ENCODE measurements at places on chromosomes 5 and 9. TPM values are rescaled to one million over a fixed set of nuclear protein-coding genes. Genes with fewer than 3 reads are reported as not detected.

Gene RIOK2
- 34.6 TPM for total RNA-seq

Gene SLC27A6
- total RNA-seq, result not detected

Gene PBX3
- 44.9 TPM for total RNA-seq

Gene HSD17B3
- not detected for total RNA-seq

Gene ELAVL2
- not detected for total RNA-seq

Gene CDKN2B-AS1
- total RNA-seq, result not detected

Gene GPX3
- total RNA-seq, result 15.5 TPM

Gene SPINK1
- total RNA-seq, result not detected

Gene BTF3
- 310 TPM for total RNA-seq

GRCh38 chr5:74275171-74275992 is 365.1 kb downstream of the ENC1 start:
- DNase-seq, result no peak

GRCh38 chr5:107005653-107006052 is 665.1 kb downstream of the EFNA5 start:
- DNase-seq, result no peak

DNA sequence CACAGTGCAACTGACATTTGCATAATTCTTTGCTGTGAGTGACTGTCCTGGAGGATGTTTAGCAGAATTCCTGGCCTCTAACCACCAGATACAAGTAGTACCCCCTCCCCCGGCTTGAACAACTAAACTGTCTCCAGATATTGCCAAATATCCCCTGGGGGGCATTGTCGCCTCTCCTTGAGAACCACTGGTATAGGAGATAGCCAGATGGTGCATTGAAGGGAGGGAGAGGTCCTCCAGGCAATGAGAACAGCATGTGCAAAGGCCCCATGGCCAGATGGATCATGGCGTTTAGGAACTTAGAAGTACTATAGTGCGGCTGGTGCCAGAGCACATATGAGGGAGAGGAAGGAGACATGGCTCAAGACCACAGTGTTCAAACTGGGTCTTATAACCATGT is 18.9 kb upstream of the ORM1 start:
- no peak for DNase-seq

- DNase-seq, result no peak
These were observed 32.1 kb downstream of the HSPA4 start for GRCh38 chr5:133083901-133084300.

GRCh38 chr9:96680812-96681499 is 25.8 kb upstream of the PRXL2C start:
- DNase-seq, result no peak

DNA sequence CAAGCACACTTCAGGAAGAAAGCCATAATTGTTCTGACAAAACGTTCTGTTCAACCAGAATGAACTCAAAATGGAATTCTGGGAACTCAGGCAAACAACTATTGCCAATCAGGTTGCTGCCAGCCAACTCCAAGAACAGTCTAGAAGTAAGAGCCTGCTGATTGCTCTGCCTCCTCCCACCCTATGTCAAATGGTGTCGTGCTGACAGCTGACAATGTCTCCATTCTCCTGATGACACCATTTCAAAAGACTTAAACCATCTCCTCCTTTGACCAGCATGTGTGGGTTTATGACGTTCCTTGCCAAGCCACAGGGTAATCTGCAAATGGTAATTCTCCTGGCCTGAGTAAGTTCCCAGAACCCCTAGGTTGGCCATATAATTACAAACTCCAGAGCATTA is 21.9 kb upstream of the PLIN2 start:
- no peak for DNase-seq

- no peak for DNase-seq
These were observed 7.2 kb downstream of the PLK2 start for GRCh38 chr5:58452566-58453258.

GRCh38 chr9:101582553-101582952 is 12.2 kb downstream of the PPP3R2 start:
- DNase-seq, result no peak

DNA sequence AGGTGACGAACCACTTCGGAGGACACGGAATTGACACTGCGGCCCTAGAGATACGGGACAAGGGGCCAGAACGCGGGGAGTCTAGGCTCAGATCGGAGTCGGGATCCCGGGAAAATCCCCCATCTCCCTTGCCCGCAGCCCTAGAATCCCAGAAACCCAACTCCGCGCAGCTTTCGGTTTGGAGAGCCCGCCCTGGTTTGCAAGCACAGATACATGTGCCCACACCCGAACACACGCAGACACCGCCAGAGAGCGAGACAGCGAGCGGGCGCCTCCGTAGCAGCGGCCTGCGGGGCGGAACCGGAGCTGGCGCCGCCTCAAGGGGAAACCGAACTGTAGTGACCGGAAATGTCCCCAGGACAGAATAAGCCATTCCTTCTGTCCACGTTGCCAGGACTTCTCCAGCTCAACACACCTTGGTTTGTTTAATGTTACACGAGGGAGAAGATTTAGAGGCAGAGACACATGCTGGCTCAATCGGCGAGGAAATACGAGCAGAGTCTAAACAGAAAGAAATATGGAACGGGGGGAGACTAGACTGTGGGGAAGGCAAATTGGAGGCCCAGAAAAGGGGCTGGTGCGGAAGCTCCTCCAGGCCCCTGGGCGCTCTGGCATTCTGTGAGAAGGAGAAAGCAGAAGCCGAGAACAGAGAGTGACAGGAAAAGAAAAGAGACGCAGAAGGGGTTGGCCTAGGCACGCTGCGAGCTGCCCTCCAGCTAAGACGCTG is 2.9 kb upstream of the PAX5 start:
- peak; percentile 23 for DNase-seq

- no peak for DNase-seq
These were observed 78.2 kb upstream of the IFNE start for GRCh38 chr9:21560281-21560745.

DNA sequence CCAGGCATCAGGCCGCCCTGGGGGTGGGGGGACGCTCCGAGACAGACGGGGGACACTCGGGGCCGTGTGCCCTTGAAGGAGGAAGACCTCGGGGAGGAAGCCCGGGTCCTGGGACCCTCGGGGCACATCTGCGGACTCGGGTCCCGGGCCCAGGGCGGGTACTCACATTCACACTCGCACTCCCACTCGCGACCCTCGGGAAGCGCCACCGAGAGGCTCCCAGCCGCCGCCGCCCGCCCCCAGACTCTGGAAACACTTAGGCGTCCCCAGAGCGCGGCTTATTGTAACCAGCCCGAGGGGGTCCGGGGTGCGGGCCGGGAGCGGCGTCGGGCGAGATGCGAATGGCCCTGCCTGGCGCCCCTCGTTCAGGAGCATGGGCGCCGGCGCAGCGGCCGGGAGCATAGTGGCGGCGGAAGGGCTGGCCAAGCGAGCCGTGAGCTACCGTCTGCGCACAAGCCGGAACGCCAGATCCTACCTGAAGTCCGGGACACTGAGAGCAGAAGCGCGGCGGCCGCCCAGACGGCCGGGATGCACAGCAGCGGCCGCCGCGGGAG is 559 bp downstream of the ROR2 start:
- no peak for DNase-seq

- DNase-seq, result no peak
These were observed 412.7 kb downstream of the EFNA5 start for GRCh38 chr5:107257885-107258520.

- no peak for DNase-seq
These were observed 211.0 kb downstream of the PCSK5 start for GRCh38 chr9:76101491-76101890.

- no peak for DNase-seq
These were observed 25.9 kb downstream of the CFAP90 start for GRCh38 chr5:7824995-7825394.

DNA sequence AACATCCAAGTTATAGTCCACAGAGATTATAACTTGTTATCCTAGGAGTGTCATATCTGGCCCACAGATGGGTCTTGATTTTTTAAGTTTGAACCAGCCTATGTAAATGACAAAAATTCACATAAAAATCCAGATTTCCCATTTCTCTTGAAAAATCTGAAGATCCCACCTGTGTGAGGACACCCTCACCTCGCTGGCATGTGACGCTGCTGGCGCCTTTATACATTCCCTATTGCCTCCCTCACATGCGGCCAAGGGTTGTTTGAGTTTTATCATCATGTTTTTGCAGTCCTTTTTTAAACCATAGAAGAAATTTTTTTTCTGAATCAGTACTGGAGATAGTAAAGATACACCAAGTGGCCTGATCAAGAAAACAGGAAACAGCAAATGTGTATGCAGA is 25.9 kb upstream of the PPP1R2B start:
- DNase-seq, result no peak

GRCh38 chr9:131288217-131288616 is 1.3 kb upstream of the PLPP7 start:
- DNase-seq, result no peak

GRCh38 chr5:149285153-149285552 is 13.5 kb downstream of the AFAP1L1 start:
- no peak for DNase-seq

GRCh38 chr9:122340161-122340560 is 30.7 kb upstream of the PTGS1 start:
- DNase-seq, result peak; percentile 36

DNA sequence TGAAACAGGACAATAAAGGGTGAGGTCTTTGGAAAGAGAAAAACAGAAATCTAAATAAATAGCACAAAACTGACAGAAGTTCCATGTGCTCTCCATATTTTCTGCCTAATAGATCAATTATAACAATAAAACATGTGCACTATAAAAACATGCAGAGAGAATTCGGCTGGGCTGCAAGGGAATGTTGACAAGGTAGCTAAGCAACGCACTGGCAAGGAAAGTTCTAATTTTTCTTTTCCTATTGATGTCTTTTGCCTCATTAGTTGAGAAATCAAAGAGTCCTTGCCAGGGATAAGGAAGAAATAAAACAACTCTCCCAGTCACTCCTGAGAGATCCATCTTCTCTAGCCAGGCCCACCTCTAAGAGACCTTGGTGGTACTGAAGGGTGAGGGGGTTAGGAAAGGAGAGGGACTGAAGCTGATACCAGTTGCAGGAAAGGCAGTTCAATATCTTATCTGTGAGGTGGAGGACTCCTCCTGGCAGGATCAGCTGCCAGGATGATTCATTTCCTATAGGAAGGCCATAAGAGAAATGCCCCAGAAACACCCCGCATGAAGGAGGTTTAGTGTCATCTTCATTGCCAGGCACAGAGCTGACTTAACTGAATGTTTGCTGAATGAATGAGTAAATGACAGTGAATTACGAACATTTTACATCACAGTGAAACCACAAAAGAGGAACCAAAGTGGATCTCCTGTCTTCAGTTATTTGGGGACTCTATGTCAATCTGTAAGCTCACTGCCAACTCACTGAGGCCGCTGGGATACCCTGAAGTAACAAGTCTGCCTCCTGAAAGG is 63.7 kb upstream of the IFNK start:
- DNase-seq, result no peak

DNA sequence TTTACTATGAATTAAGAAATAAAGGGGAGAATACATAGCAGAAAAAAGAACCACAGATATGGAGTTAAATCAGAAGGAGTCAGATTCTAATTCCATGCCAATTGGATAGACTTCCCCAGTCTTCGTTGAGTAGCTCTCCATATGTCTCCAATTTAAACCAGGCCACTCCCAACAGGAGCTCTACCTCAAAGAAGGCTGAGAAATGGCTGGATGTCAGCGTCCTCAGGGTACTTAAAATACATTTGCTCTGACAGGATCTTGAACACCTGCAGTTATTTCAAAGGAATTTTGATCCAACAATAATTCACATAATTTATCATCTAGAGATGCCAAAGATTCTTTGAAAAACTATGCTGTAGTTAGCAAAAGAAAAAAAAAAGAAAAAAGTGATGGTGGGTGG is 133.9 kb upstream of the FBN2 start:
- DNase-seq, result no peak

- DNase-seq, result no peak
These were observed 44.1 kb upstream of the FCN2 start for GRCh38 chr9:134836406-134836970.

- no peak for DNase-seq
These were observed 22.4 kb downstream of the MOCS2 start for GRCh38 chr5:53087171-53087570.

DNA sequence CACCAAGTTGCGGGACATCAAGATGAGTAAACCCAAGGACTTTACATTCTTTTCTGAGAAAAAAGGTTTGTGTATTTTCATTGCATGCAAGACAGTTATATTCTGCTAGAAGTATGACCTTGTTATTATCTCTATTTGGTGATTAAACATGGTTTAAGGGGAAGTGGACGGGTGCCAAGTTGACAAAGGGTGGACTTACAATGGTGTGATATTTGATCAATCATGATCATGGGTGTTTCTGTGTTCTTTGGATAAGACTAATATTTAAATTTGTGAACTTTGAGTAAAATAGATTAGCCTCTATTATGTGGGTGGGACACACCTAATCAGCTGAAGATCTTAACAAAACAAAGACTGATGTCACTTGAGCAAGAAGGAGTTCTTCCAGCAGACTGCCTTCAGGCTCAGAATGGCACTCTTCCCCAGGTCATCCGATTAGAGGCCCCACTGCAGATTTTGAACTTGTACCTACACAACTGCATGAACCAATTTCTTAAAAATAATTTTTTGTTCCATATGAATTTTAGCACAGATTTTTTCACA is 782.9 kb downstream of the CDH12 start:
- no peak for DNase-seq

DNA sequence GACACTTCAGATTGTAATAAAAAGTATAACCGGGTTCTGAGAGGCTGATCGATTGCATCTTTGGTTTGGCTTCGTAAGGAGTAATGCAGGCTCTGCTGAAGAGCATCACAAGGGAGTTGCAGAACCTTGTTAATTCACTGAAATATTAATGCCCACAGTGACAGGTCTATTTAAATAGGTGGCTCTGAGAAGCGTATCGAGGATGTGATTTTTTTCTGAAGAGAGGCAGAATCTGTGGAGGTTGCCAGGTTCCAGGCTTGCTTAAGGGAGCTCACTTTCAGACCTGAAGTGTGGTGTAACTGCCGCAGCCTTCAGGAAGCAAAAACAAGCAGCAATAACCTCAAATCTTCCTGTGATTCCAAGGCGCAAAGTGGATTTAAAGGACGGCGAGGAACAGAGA is 80.3 kb downstream of the ANKRD33B start:
- no peak for DNase-seq

- no peak for DNase-seq
These were observed 7.1 kb upstream of the PCA3 start for GRCh38 chr9:76756941-76757673.

DNA sequence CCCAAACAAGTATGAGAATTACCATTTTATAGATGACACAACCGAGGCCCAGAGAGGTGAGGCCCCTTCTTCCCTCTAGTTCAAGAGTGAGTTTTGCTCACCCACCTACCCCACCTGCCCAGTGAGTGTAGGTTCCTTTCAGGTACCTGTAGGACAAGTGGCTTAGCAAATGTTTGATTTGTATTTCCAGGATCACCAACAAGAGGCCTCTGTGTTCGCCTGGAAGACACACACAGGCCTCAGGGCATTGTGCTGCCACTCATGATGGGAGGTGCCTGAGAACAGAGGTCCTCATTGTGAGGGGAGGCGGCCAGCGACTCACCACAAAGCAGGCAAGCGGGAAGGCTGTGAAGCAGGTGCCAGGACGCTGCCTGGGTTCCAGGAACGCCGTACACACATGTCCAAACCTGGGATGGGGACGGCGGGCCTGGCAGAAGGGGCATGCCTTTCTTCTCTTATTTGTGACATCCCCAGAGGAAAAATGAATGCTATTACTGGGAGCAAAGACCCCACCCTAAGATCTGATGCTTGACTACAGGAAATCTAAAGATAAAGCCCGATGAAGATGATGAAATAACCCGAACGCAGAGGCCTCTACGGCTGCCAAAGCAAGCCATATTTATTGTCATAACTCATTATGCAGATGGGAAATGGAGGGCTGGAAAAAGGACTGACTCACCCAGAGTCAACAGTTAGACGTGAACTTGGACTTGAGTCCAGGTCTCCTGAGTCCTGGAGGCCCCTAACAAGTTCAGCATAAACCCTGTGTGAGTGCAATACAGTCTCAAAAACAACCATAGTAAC is 60.2 kb upstream of the SLC25A51 start:
- no peak for DNase-seq

GRCh38 chr9:73237140-73237539 is 85.5 kb downstream of the ANXA1 start:
- DNase-seq, result no peak

All from G401 (cell line).